ENCODE measurements at places on chromosomes 5 and 9. TPM values are rescaled to one million over a fixed set of nuclear protein-coding genes. Genes with fewer than 3 reads are reported as not detected.

The EDIL3 gene
- 48.1 TPM for total RNA-seq

The KLHL3 gene
- 1.3 TPM for total RNA-seq

GRCh38 chr9:106689089-106689488, 173.9 kb upstream of the ZNF462 start:
- peak; percentile 5 for DNase-seq

- peak; percentile 40 for DNase-seq
Measured at GRCh38 chr9:124045076-124045829, 33.7 kb downstream of the LHX2 start.

DNA sequence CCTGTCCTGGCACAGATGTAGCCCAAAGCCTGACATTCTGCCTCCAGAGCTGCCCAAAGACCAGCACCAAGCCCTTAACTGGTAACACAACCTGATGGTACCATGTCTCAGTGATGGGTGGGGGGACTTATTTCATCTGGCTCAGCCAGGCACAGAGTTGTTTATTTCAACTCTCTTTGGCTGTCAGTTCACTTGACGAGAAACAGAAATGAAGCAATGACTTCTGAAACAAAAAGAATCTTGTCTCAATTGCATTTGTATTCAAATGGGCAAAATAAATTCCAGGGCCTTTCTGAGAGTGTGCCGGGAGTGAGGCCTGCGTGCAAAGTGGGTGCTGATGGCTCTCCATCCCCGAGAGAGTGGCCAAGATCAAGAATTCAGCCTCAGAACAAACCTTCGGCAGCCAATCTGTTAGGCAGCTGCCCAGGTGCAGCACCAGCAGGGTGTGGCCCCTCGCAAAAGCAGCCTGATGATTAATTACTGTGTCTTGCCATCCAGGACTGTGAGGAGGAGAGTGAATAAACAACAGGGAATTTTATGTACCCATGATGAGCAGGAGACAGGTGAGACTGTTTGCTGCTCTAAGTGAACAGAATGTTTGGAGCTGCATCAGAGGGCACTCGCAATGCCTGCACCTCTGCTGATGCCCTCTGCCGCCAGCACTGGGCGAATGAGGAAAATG, 238.0 kb downstream of the HSPA4 start:
- DNase-seq, result no peak

DNA sequence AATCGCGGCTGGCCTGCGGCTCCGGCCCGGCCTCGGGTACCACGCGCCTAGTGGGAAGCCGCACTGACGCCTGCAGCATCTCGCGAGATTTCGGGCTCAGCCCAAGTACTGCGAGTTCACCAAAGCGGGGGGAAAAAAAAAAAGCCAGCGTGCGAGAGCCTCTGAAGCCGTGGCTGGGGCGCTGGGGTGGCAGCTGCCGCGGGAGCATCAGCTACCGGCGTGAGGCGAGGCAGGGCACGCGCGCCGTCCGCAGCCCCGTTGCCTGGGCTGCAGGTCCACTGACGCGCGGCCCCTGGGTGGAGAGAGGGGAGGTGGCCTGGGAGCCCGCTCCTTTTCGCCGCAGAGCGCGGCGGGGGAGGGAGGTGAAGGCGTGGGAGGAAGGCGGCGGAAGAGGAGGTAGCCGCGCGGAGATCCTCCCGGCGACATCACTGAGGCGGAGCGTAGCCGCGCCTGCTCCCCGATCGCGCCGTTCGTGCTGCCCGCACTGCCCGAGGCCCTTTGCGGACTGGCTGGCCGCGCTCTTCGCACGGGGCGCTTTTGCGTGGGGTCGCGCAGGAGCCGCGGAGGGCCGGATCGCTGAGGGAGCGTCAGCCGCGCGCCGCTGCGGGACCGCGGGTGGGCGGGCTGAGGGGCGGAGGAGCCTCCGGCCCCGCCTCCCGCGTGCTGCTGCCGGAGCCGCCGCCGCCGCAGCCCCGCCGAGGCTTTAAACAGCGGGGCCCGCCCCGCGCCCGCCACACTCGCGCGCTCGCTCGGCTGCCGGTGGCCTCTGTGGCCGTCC, at the start of gene SLC12A2:
Gene SLC12A2, plus strand, starts transcription at position 734 of the 778 bp plus-strand sequence. CDS start 189 bp downstream, outside the sequence.
- DNase-seq, result peak; percentile 97

DNA sequence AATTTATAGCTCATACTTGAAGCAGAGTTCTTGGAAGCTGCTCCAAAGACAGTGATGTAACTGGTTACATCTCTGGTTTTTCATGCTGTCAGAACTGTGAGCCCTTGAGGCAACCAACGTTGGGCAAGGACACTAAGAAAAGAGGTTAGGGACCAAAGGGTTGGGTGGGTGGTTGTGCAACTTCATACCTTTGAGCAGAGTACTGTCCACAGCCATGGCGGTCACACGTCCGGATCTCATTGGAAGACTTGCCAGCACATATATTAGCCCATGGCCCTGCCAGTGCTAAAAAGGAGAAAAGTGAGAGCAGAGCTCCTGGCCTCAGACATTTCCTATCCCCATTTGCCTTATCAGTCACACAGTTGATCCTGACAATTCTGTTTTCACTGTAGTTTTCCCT, 2.1 kb downstream of the LECT2 start:
- no peak for DNase-seq

DNA sequence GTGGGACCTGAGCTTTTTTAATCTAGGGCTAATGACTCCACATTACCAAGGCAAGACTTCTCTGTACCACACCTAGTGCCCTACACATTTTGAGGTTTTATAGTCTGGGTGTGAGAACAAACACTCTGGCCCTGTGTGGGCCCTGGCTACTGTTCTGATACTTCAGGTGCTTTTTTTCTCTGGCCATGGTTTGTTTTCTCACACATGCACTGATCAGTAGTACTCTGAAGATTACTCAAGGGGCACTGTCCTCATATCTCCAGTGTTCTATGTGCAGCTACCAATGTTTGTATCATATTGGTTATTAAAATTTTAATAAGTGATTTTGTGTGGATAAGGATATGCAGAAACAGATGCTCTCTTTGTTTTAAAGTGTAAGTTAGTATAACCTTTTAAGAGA, 5.9 kb upstream of the C9orf40 start:
- DNase-seq, result no peak

Measured in fibroblast of the aortic adventitia (primary cell).